ENCODE measurements at places on chromosomes 1 and 21.

DNA sequence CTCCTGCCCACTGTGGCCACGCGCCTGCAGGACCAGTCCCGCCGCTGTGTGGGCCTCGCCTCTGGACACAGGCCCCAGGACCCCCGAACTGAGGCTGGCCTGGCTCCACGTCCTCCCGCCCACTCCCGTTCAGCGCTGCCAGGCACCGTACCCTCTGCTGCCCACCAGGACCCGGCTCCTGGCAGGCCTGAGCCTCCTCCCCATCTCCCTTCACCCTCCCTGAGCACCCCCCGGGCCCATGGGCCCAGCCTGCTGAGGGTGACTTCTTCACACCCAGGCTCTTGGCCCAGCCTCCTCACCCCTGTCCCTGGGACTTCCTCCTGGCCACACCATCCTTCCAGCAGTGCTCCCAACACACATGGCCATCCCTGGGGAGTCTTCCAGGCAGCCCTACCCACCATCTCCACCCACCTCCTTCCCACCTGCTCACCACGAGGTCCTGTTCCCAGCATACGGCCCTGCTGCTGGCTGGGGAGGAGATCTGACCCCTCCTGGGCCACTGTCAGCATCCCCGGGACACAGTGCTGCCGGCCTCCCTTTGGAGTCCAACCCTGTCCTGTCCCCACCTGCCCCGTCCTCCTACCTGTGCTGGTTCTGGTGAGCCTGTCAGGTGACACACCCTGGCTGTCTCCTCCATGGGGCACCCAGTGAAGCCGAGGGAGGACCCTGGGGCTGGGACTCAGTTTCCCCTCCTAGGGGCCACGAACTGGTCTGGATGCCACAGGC lies 53.7 kb downstream of the SLX9 start:
- DNase-seq, result no peak

GRCh38 chr1:229264068-229264467 lies 6.8 kb upstream of the RAB4A start:
- DNase-seq, result no peak

GRCh38 chr1:239436286-239436685 lies 49.9 kb downstream of the CHRM3 start:
- DNase-seq, result no peak

DNA sequence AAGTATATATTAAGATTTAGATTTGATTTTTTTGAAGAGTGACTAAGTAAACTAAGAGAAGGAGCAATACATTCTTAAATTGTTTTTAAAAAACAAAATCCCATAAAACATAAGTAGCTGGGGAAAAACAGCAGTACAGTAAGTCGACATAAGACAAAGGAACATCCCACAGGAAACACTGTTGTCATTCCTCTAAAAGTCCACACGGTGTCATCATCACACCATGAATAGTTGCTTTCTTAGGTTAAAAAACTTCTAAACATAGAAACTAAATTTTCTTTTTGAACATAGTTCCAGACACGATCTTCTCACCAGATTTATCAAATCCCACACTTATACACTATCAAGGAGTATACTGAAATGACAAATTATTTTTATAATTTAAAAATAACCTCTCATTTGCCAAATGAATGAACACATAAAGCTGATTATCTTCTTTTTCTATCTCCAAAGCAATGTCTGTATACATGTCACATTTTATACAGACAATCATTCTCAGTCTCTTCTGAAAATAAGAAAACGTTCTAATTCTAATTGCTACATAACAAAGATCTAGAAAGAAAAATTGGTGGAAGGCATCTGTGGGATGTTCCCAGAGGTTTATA lies 15.8 kb downstream of the ODF2L start:
- peak; percentile 63 for DNase-seq

DNA sequence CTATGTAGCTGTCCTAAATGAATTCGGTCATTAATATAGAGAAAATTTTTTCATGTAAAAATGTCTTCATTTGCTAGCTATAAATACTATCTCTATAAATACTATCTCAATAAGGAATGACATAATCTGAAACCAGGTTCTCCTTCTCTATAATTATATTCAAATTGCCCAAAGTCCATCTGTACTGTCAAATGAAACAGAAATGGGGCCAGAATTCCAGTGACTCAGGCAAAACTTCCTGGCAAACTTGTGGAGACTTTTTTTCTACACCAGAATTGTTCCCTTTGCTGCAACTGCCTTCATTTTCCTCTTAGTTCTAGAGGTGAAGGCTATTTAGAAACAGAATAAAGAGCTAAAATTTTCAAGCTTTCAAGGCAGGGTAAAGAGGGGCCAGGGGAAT lies 152.5 kb downstream of the KCNH1 start:
- peak; percentile 6 for DNase-seq

DNA sequence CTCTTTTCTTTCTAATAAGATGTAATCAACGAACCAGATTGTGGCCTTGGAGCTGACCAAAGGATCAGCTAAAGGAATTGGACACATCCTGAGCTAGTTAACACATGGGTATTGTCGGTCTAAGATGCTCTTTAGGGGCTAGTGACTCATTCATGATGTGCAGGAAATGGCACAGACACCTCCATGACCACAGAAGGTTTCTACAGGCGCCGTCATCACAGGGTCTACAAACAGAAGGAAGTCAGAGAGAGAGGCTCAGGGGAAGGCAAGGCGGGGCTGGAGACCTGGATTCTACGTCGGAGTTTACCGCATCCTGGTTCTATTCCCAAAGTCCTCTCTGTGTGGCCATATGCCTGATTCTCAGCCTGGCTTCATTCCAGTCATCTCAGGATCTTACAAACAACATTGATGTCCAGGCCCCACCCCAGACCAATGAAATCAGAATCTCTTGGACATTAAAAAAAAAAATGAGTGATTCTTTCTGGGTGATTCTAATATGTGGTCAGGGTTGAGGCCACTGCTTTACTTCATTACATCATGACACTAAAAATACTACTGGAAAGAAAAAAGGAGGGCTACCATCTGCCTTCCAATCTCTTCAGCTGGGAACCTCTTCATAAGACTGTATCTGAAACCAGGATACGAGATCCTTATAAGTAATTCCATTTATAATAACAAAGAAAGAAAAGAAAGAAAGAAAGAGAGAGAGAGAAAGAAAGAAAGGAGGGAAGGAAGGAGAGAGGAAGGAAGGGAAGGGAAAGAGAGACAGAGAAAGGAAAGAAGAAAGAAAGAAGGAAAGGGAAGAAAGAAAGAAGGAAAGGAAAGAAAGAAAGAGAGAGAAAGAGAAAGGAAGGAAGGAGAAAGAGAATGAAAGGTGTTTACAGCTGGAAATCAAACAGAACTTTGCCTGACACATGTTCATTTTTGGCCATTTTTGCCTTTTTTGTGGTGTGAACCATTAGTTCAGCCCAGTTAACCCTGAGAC lies 11.6 kb upstream of the KCNJ15 start:
- DNase-seq, result peak; percentile 90

DNA sequence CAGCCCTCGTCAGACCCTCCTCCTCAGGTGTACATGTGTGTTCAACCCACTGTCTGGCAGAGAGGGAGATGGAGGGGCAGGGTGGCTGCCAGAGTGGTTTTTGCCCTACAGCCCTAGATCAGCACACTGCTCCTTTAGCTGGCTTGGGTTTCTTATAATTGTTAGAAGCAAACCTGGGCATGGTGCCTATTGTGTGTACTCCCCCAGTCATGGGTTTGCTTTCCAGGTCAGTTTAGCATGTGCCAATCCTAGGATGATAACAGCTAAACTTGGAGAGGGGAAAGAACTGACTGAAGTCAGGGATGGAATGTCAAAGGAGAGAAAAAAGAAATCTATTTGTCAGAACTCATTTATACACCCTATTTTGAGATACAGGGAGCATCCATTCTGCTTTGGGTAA lies 63.3 kb downstream of the UCK2 start:
- no peak for DNase-seq

DNA sequence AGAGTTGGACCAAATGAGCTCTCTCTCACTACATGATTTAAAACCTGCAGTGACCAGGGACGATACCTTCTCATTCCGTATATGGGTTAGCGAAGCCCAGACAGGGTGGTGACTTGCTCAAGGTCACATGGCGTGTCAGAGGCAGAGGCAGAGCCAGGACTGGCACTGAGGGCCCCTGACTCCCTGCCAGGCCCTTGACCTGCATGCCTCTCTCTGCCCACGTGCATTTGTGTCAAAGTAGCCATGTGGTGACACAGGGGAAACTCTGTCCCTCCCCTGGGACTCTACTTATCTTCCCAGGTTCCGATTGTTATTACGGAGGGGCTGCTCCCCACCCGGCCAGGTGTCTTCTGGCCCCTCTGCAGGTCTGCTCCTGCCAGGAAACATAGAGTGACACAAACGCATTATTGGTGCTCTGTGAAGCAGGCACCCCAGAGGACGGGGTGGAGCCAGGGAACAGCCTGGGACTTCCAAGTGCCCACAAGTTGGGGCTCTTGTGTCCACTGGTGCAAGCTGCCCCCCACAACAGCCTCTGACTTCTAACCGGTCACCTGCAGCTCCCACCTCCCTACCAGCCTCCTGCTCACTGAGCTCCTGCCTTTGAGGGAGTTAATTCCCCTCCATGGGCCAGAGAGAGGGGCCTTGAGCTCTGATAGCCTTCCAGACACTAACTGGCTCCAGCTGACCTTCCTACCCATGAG lies 7.3 kb upstream of the TINAGL1 start:
- DNase-seq, result no peak

DNA sequence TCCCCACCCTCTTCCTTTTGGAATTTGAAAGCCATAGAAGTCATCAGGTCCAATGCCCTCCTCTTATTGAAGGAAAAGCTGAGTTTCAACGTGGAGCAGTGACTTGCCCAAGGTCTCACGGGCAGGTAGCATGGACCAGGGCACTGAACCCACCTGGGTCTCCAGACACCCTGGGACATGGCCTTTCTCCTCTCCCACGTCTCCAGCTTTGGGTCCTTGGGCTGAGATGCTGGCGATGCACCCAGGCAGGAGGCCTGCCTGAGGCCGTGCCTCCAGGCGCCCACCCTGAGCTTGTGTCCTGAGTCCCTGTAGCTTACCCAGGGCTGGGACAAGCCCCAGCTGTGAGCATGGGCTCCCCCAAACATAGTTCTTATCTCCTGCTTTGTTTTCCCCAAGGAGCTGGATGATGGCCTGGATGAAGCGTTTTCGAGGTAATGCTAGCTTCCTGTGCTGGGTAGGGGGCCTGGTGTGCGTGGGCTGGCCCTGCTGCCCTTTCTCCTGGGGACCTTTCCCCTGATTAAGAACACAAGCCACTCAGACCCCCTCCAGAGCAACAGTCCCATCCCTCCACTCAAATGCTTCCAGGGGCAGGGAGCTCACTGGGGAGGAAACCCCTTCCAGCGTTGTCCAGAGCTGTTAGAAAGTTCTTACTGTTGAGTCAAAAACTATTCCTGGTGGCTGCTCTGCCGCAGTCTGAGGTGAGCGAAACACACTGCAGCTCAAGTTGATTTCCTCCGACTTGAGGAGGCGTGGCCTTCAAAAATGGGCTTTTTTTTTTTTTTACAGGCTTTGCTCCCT lies 21.6 kb downstream of the LDLRAP1 start:
- no peak for DNase-seq

DNA sequence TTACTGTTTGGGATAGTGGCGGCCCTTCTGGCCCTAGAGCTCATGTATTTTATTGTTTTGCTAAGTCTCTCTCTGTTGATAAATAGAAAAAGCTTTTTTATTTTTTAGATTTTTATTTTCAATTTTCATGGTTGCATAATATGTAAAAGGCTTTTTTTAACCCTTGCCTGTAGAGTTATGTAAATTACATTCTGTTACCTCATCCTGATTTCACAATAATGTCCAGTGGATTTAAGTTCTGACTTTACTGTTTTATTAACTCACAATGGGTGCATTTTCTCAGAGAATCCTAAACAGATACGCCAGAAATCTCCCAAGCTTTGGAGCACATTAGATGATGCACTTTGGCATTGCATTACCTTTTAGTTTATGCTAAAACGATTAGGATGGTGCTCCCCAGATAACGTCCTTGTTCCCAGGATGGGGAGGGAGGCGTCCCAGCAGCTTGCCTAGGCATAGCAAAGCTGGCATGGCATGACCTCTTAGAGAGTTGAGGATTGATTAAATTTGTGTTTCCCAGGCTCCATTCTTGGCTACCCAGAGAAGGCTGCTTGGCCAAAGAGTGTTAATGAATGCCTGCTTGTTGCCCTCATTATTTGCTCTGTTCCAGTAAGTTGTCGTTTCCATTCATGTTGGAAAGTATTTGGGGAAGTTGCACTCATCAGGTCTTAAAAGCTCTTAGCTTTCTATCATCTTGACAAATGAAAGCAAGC lies 17.1 kb downstream of the UTP25 start:
- no peak for DNase-seq

GRCh38 chr1:80982831-80983230 lies 817.9 kb upstream of the ADGRL2 start:
- no peak for DNase-seq

- no peak for DNase-seq
Observed at GRCh38 chr1:236837897-236838296, 42.8 kb downstream of the MTR start.

GRCh38 chr1:43463479-43463878 lies 9.7 kb upstream of the HYI start:
- no peak for DNase-seq

DNA sequence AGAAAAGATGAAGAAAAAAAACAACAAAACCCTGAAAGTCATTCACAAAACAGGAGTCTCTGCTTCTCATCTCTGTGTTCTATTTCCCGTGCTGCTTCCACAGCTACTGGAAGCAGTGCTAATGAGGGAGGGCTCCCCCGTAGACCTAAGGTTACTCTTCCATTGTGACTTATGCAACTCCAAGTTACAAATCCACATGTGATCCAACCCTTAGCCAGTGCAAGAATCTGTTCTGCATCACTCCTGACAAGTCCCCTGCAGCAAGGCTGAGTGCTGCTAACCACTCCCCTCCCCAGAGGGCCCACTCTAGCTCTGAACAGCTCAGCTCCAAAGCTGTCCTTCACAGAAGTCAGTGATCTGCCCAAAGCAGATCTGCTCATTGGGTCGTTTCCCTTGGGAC lies 10.3 kb downstream of the DNALI1 start:
- no peak for DNase-seq

GRCh38 chr1:80629304-80629837 lies 1171.4 kb upstream of the ADGRL2 start:
- no peak for DNase-seq

GRCh38 chr1:211133836-211134669 lies at the start of gene KCNH1:
TSS of gene KCNH1 (minus strand) at chr1:211134148. CDS start at chr1:211133945, 203 bp downstream.
- DNase-seq, result peak; percentile 89

DNA sequence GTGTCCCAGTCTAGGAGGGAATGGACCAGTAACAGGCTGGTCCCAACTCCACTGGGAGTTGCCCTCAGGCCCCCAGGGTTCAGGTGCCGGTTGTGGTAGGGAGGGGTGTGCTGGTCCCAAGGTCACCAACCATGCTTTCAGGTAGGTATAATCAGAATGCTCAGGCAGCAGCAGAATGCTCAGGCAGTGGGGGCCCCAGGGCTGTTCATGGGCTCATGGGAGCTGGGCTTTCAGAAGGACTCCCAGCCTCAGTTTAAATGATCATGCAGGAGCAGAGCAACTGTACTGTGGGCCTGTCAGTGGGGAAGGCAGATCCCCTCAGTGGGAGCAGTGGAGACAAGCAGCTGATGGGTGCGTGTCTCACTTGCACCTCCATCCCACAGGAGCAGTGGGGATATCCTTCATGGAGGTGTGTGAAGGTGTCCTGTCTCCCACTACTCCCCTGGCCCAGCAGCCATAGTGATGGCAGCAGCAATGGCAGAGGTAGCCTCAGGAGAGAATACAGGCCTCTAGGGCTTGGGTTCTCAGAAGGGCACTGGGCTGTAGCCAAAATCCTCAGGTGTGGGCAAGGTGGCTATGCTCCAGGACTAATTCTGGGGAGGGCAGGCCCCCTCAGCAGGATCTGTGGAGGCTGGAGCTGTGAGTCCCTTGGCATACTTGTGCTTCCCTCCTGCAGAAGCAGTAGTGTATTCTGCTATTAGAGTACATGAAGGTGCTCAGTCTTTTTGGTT lies 917.3 kb upstream of the B3GALT2 start:
- DNase-seq, result no peak

GRCh38 chr1:150876119-150876454 lies 312 bp downstream of the ARNT start:
- peak; percentile 32 for DNase-seq

- DNase-seq, result peak; percentile 75
Observed at GRCh38 chr1:84996846-84997666, at the start of gene MCOLN2. TSS of gene MCOLN2 (minus strand) at chr1:84997113. CDS start at chr1:84996872, 241 bp downstream.

Data from AG08395 (cell line).